ENCODE measurements at places on chromosomes 11 and 22.

GRCh38 chr22:19779685-19780268 is 19.2 kb downstream of the TBX1 start:
- H3K4me3 ChIP-seq = no peak overlapping the region
- peaks cover 4% of the 10 kb centered on the region for H3K4me1 ChIP-seq
- no peak overlapping the region for H3K27ac ChIP-seq
- no peaks in the 10 kb centered on the region for H3K36me3 ChIP-seq
- H3K27me3 ChIP-seq = peaks cover 38% of the 10 kb centered on the region

- H3K36me3 ChIP-seq = no peaks in the 10 kb centered on the region
- no peak overlapping the region for H3K4me3 ChIP-seq
- H3K27me3 ChIP-seq = peaks cover 76% of the 10 kb centered on the region
- no peak for DNase-seq
Measured at GRCh38 chr11:43631732-43632131, 48.8 kb upstream of the HSD17B12 start.

DNA sequence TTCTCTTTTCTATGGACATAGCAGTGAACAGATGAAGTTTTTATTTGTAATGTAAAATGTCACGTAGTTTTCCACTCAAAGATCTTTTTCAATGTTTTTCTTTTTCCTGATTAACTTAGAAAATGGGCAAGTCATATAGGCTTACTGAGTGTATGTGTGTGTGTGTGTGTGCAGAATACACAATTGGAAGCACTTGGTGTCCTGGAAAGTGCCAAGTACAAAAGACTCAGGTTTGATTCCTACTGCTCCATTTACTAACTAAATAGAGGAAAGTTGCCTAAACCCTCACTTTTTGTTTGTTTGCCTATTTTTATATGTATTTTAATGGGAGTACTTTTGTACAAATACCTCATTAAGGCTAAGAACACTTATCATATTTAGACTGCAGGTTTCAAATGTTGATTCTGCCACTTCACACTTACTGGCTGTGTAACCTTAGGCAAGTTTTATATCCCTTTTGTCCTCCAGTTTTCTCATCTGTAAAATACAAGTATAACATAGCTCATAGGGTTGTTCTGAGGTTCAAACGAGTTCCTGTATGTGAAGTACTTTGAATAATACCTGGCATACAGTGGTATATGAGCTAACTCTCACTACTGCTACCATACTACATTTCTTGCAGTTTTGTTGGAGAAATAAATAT is 90.1 kb downstream of the TYR start:
- H3K27ac ChIP-seq = no peak overlapping the region
- H3K4me1 ChIP-seq = peaks cover 7% of the 10 kb centered on the region
- H3K36me3 ChIP-seq = peaks cover 8% of the 10 kb centered on the region
- DNase-seq = no peak
- no peaks in the 10 kb centered on the region for H3K27me3 ChIP-seq

- no peaks in the 10 kb centered on the region for H3K27me3 ChIP-seq
- H3K36me3 ChIP-seq = peaks cover 2% of the 10 kb centered on the region
- H3K27ac ChIP-seq = no peak overlapping the region
- no peaks in the 10 kb centered on the region for H3K4me1 ChIP-seq
Measured at GRCh38 chr22:25142102-25142501, 57.6 kb upstream of the CRYBB3 start.

- no peak for DNase-seq
- no peaks in the 10 kb centered on the region for H3K36me3 ChIP-seq
- no peaks in the 10 kb centered on the region for H3K4me1 ChIP-seq
- H3K27ac ChIP-seq = no peak overlapping the region
Measured at GRCh38 chr11:43951231-43951630, 8.8 kb downstream of the C11orf96 start.

DNA sequence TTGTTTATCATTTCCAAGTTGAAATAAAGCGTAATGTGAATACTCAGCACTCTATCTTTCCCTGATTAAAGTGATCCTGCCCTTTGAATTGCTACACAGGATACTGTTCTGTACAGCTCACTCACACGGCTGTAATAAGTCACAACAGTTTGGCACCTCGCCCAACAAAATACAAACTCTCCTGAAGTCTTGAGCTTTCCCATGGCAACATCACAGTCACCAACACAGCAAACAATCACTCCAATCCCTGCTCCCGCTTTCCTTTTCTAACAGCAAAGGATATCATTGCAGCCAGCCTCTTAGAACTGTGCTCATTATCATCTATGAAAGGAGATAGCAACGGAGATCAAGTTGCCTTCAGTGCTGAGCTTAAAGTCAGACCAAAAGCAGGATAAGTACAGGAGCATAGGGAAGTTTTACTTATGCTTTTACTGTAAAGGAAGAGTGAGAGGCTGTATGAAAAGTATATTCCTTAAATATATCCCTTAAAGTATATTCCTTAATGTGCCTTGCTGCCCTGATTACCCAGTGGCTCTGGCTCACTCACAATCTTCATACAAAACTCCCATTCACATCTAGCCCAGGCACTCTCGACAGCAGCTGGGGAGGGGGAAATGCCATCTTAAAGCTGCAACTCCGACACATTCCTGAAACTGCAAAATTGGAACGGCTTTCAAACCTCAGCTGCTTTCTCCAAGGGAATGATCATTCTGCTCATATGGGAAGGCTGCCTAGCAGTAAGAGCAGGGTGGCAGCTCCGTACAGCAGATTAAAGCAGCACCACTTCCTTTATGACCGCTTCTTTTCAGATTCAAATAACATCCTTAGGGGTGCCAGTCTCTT is 35.8 kb downstream of the MAML2 start:
- H3K27ac ChIP-seq = peak overlapping the region; percentile 99
- H3K4me3 ChIP-seq = peak overlapping the region; percentile 46
- H3K27me3 ChIP-seq = no peaks in the 10 kb centered on the region
- H3K4me1 ChIP-seq = peaks cover 86% of the 10 kb centered on the region

- peaks cover 8% of the 10 kb centered on the region for H3K36me3 ChIP-seq
- no peak overlapping the region for H3K4me3 ChIP-seq
- peaks cover 5% of the 10 kb centered on the region for H3K4me1 ChIP-seq
Measured at GRCh38 chr11:7413961-7414915, 71.1 kb upstream of the OLFML1 start.

GRCh38 chr22:45460288-45461109 is 42.2 kb upstream of the FBLN1 start:
- no peaks in the 10 kb centered on the region for H3K27me3 ChIP-seq
- H3K36me3 ChIP-seq = peaks cover 1% of the 10 kb centered on the region
- peak overlapping the region; percentile 47 for H3K27ac ChIP-seq
- no peak overlapping the region for H3K4me3 ChIP-seq
- peaks cover 12% of the 10 kb centered on the region for H3K4me1 ChIP-seq

GRCh38 chr11:75785187-75785586 is 16.6 kb downstream of the DGAT2 start:
- no peak overlapping the region for H3K27ac ChIP-seq
- H3K27me3 ChIP-seq = no peaks in the 10 kb centered on the region
- H3K36me3 ChIP-seq = no peaks in the 10 kb centered on the region
- no peaks in the 10 kb centered on the region for H3K4me1 ChIP-seq
- no peak for DNase-seq

GRCh38 chr11:101931692-101932091 is 15.4 kb upstream of the ANGPTL5 start:
- no peak overlapping the region for H3K4me3 ChIP-seq
- no peaks in the 10 kb centered on the region for H3K27me3 ChIP-seq
- H3K36me3 ChIP-seq = peaks cover 3% of the 10 kb centered on the region
- H3K4me1 ChIP-seq = no peaks in the 10 kb centered on the region
- no peak for DNase-seq
- no peak overlapping the region for H3K27ac ChIP-seq

- H3K4me3 ChIP-seq = no peak overlapping the region
- H3K4me1 ChIP-seq = no peaks in the 10 kb centered on the region
- H3K27ac ChIP-seq = no peak overlapping the region
Measured at GRCh38 chr11:18264035-18264434, 2.0 kb upstream of the SAA1 start.

GRCh38 chr11:133895061-133895479 is 49.8 kb upstream of the SPATA19 start:
- peak overlapping the region; percentile 32 for H3K27ac ChIP-seq
- peaks cover 18% of the 10 kb centered on the region for H3K27me3 ChIP-seq
- peak; percentile 45 for DNase-seq
- peaks cover 11% of the 10 kb centered on the region for H3K4me1 ChIP-seq
- H3K36me3 ChIP-seq = no peaks in the 10 kb centered on the region

DNA sequence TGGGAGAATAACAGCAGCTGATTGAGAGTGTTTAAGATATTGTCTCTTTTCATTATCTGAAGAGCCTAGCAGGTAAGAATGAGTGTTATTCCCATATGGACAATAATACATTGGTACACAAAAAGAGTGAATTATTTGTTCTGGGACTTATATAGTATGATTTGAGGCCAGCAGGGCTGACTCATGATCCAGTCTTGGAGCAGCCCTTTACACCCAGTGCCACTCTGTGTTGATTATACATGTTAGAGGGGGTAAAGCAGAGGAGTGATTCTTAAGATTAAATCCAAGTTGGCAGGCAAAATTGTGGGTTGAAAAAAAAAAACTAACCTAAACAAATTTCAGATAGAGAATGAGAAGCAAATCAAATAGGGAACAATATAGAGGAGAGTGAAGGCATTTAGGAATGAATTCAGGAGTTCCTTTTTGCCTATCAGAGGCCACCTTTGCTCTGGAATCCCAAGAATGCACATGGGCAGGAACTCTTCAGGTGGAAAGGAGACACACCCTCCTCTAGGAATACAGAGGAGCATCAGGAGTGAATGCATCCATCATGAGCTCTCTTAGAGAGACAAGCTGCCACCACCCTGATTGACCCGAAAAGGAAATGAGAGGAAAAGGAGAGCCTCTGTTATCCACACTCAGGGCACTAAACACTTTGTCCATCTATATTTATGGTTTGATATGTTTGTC is 19.2 kb upstream of the MRGPRX1 start:
- H3K4me3 ChIP-seq = no peak overlapping the region
- no peaks in the 10 kb centered on the region for H3K27me3 ChIP-seq
- DNase-seq = no peak
- H3K27ac ChIP-seq = no peak overlapping the region

- no peaks in the 10 kb centered on the region for H3K27me3 ChIP-seq
- no peak overlapping the region for H3K4me3 ChIP-seq
- H3K27ac ChIP-seq = no peak overlapping the region
Measured at GRCh38 chr11:42093541-42093940, 634.1 kb upstream of the LRRC4C start.

DNA sequence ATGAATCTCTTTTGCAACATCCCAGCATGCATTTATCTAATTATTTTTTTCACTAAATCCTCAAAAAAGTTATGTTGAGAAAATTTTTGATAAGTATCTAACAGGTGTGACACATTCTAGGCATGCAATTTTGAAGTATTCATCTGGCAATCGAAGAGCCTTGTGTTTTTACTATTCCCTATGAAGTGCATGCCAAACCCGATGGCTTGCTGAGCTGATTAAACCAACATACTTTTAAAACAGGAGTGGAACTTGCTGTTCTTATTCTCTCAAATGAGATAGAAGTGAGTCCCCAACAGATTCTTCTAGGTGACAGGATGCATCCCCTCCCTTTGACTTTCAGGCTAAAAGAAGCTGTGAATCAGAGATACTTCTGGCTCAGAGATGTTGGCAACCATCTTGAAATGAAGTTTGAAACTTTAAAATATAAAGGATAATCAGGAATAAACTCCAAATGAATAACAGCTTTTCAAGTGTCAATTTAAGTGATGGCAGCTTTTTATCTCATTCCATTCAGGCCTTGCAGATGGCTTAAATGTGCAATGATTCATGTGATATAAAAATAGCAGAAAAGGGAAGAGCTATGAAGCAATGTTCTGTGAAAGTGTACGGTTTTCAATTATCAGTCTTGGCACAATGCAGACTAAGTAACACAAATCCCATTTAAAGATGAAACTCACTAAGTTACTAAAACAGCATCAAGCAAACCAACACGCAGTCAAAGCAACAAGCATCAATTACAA is 67.7 kb downstream of the APOL5 start:
- no peak overlapping the region for H3K4me3 ChIP-seq
- peaks cover 17% of the 10 kb centered on the region for H3K36me3 ChIP-seq
- H3K27ac ChIP-seq = peak overlapping the region; percentile 37
- no peaks in the 10 kb centered on the region for H3K27me3 ChIP-seq

GRCh38 chr11:86183694-86184093 is 60.9 kb upstream of the EED start:
- H3K36me3 ChIP-seq = no peaks in the 10 kb centered on the region
- no peaks in the 10 kb centered on the region for H3K27me3 ChIP-seq
- no peak for DNase-seq
- H3K27ac ChIP-seq = no peak overlapping the region
- H3K4me1 ChIP-seq = peaks cover 2% of the 10 kb centered on the region

GRCh38 chr22:37609240-37610152 is 862 bp downstream of the GGA1 start:
- DNase-seq = no peak
- H3K27me3 ChIP-seq = no peaks in the 10 kb centered on the region
- H3K4me3 ChIP-seq = peak overlapping the region; percentile 86
- peaks cover 45% of the 10 kb centered on the region for H3K4me1 ChIP-seq

DNA sequence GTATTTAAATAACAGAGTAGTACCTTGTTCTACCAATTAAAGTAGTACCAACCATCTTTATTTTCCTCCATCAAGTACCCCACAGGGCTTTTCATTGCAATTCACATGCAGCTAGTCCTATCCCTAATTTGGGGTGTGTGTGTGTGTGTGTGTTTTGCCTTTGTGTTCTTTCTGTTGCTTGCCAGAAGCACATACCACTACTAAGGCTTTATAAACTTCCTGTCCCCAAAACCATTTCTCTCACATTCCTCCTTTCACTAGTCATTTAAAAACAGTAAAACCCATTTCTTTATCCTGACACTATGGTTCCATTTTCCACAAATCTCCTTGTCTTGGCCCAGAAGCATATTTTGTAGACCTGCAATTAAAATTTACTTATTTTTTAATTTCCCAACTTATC is 54.6 kb downstream of the SLC36A4 start:
- peaks cover 3% of the 10 kb centered on the region for H3K36me3 ChIP-seq
- H3K27ac ChIP-seq = no peak overlapping the region
- DNase-seq = no peak
- H3K4me1 ChIP-seq = peaks cover 3% of the 10 kb centered on the region
- no peak overlapping the region for H3K4me3 ChIP-seq

DNA sequence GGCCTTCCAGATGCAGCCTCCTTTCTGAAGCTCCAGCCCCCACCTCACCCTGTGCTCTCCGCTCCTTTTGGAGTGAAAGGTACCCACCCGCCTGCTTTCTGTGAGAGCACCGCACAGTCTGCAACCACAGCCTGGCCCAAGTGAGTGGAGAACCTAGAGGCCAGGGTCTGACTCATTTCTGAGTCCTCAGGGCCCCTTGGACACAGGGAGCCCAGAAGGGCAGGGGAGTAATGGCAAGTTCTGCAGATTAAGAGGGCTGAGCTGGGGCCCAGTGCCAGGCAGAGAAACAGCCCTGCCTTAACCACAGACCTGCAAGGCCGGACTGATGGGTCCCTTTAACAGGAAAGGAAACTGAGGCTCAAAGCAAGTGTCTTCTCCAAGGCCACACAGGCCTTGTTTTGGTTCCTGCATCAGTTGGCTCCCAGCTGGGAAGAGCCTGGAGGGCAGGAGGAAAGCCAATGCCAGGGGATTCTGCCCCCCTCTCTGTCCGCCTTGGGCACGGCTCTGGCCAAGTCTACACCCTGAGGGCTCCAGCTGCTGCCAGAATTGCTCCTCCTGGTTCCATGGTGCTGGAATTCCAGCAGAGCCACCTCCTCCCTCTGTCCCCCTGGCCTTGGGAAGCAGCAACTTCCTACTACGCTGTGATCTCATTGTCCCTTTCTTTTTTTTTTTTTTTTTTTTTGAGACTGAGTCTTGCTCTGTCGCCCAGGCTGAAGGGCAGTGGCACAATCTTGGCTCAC is 55.1 kb downstream of the CYTH4 start:
- H3K4me3 ChIP-seq = no peak overlapping the region
- H3K36me3 ChIP-seq = no peaks in the 10 kb centered on the region
- H3K4me1 ChIP-seq = peaks cover 9% of the 10 kb centered on the region
- peaks cover 96% of the 10 kb centered on the region for H3K27me3 ChIP-seq

GRCh38 chr11:3167143-3168119 is 2.3 kb upstream of the OSBPL5 start:
- no peak overlapping the region for H3K4me3 ChIP-seq
- H3K27ac ChIP-seq = no peak overlapping the region
- peaks cover 26% of the 10 kb centered on the region for H3K4me1 ChIP-seq
- no peaks in the 10 kb centered on the region for H3K36me3 ChIP-seq
- DNase-seq = no peak

Data from mesothelial cell of epicardium (in vitro differentiated cells).